ENCODE measurements at places on chromosomes 13 and 19.
A peak's percentile ranks its signal among the peaks of the same experiment; 100 is the strongest.

DNA sequence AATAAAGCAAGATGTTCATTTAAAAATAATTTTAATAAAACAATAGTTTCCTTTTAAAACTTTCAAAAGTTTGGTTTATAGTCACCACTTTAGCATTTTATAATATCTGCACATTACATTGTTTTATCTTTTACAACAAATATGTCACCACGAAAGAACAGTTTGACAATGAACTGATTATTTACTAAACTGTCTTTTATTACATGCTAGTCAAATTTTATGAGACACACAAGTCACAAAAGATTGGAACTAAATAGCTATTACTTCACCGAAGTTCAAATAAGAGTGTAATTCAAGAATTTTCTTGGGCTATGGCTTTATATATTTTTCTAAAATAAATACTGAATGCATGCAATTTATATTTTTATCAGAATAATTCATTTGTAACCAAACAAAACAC is 57.5 kb upstream of the EEF1AKMT1 start:
- DNase-seq: no peak

DNA sequence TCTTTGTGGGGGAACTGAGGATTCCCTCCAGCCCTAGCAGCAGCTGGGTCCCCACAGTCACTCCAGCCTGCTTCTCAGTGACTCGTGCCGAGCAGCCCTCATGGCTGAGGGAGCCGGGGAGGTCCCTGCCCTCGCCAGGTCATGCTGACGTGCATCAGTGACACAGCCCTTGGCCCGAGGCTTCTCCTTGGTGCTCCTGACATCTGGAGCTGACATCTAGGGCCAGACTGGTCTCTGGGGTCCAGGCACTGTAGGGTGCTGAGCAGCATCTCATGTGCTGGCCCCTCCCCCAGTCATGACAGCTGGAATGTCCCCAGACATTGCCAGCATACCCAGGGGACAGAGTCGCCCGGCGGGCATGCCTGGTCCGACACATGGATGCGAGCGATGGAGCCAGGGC is 14.4 kb downstream of the COMP start:
- DNase-seq: no peak

GRCh38 chr13:53189162-53189561 is 160.5 kb downstream of the OLFM4 start:
- no peak for DNase-seq

- no peak for DNase-seq
Observed at GRCh38 chr13:71610876-71611275, 256.1 kb downstream of the DACH1 start.

DNA sequence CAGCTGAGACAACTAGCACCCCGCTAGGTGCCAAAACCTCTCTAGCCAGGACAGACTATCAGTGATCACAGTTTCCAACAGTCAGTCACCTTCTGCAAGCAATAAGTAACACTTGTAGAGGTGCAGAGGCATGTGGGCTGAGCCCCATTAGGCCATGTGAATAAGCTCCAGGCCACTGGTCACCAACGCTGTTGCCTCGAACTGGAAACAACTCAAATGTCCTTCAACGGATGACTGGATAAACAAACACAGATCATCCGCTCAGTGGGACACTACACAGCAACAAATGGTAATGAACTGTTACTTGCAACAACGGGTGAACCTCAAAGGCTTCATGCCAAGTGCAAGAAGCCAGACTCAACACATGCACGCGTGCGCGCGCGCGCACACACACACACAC is 27.5 kb upstream of the TMEM160 start:
- no peak for DNase-seq

GRCh38 chr13:90675129-90675528 is 672.4 kb upstream of the MIR17HG start:
- DNase-seq: no peak

- DNase-seq: no peak
Observed at GRCh38 chr13:34070006-34070405, 252.1 kb downstream of the RFC3 start.

GRCh38 chr13:33817901-33818706 is at the start of gene RFC3:
Gene RFC3, plus strand, starts transcription at chr13:33818149. Its CDS starts 30 bp downstream, at chr13:33818179.
- peak; percentile 93 for DNase-seq

- DNase-seq: no peak
Observed at GRCh38 chr13:75400775-75401174, 81.2 kb downstream of the TBC1D4 start.

GRCh38 chr19:28210886-28211285 is 1002.1 kb downstream of the UQCRFS1 start:
- no peak for DNase-seq

- DNase-seq: no peak
Observed at GRCh38 chr19:5129691-5130090, 160.8 kb downstream of the KDM4B start.

- no peak for DNase-seq
Observed at GRCh38 chr13:27076421-27076820, 95.2 kb downstream of the USP12 start.

DNA sequence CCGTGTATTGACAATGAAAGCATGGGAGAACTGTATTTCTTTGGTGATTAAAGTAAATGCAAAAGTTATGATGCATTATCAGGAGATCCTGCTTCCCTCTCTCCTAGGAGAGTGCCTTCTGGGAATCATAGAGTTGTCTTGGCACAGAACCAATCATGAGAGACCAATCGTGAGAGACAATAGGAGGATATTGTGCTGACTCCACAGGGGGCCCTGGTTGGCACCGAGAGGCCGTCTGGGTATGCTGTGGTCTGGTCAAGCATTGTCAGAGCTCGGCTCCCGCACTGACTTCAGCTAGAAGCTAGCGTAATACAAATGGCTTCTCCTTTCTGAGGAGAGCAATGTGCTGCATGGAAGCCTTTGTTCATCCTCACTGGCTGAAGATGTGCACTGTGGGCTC is 131.5 kb upstream of the GJB6 start:
- DNase-seq: no peak

GRCh38 chr13:19759669-19760068 is 23.1 kb downstream of the PSPC1 start:
- DNase-seq: no peak

- DNase-seq: no peak
Observed at GRCh38 chr13:72889495-72889894, 107.6 kb downstream of the PIBF1 start.

DNA sequence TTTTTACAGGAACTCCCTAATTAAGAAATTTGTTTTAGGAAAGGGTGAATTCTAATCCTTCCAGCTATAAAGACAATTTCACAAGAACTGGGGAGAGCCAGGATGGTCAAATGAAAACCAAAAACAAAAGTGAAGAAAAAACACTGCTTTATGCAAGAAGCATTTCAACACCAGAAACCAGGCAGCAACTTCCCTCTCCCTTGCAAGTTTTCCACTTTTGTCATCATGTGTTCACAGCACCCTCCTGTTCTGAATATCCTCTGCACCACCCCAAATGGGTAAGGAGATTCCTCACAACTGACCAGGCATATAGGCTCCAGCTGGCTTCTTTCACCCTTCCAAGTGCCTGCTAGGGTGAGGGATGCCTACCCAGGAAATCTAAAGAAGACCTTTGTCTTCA is 328.1 kb downstream of the TBC1D4 start:
- no peak for DNase-seq

- DNase-seq: no peak
Observed at GRCh38 chr13:36717966-36718545, 44.2 kb downstream of the SERTM1 start.

- no peak for DNase-seq
Observed at GRCh38 chr19:29609636-29610035, 3.6 kb downstream of the POP4 start.

- DNase-seq: no peak
Observed at GRCh38 chr13:73902296-73902695, 231.9 kb downstream of the KLF12 start.

- no peak for DNase-seq
Observed at GRCh38 chr19:42023121-42023942, 29.3 kb upstream of the ATP1A3 start.

DNA sequence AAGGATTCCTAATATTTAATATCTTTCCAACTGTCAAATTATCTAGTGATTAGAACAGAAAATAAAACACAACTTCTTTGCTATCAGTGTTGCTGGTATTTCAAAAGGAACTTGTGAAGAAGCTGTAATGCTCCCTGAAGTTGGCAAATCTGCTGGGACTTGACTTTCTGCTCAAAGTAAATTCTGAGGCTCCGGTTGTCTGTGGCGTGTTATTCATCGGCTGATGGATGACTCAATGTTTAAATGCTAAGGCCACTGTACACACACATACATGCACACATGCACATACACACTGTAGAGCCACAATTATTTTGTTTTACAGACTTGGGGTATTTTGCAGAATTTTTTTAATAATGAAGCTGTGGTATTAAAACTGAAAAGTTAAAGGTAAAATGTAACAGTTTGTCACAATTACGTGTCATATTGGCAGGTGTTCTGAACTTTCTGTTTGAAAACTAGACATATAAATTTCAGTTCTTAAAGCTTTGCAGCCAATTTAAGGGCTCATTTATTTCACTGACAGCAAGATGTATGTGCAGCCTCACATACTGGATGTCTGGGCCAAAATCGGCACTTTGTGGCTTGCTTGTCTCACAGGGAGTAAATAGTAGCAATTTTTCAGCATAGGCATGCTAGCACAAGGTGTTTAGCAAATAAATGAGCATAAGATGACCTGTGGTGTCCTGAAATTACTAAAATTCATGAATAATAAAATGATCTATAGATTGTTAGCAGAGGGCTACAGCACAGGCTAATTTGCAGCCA is 1691.7 kb upstream of the PCDH20 start:
- no peak for DNase-seq

GRCh38 chr13:40458720-40458990 is 207.8 kb downstream of the FOXO1 start:
- no peak for DNase-seq

GRCh38 chr13:99892196-99892613 is 79.4 kb downstream of the ZIC5 start:
- no peak for DNase-seq

- peak; percentile 63 for DNase-seq
Observed at GRCh38 chr19:19627621-19628500, at the start of gene LPAR2. Gene LPAR2, minus strand, starts transcription at chr19:19628220. Its CDS starts 945 bp downstream, at chr19:19627275.

DNA sequence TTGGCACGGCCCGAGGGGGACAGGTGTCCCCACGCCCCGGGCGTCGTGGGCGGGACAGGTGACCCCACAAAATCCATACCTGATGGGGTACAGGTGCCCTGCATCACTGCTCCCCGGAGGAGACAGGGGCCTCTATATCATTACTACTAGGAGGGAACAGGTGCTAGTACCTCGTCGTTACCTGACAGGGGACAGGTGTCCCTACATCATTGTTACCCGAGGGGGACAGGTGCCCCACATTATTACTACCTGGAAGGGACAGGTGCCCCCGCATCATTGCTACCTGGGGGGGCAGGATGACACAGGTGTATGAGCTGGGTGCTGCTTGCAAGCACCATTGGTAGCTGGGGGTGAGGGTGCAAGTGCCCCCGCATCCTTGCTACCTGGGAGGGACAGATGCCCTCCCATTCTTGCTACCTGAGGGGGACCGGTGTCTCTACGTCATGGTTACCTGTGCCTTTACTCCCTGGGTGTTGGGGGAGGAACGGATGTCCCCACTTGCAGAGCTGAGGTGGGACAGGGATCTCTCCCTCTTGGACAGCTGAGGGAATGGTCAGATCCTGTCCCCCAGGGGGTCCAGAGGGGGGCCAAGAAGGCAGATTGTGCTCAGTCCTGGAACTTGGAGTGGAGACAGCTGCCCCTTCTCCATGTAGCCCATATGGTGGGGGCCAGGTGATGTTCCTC is 620 bp downstream of the CRTC1 start:
- no peak for DNase-seq

- DNase-seq: no peak
Observed at GRCh38 chr13:24875566-24875965, 111.6 kb downstream of the RNF17 start.

DNA sequence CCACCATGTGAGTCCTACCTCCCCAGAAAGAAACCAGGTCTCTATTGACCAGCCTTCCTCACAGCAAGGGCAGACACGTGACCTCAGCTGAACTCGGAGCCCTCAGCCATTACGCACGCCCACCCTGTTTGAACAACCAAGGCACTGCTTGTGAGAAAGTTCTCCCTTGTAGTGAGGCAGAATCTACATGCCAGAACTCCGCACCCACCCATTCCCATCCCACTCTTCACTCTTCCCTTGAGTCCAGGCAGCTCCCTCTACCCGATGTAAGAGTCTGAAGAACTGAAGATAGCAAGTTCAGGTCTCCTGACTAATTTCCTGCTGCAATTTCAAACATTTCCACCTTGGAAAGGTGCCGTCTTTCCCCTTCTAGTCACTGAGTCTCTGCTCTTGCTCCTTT is 6.4 kb downstream of the NOVA2 start:
- no peak for DNase-seq

DNA sequence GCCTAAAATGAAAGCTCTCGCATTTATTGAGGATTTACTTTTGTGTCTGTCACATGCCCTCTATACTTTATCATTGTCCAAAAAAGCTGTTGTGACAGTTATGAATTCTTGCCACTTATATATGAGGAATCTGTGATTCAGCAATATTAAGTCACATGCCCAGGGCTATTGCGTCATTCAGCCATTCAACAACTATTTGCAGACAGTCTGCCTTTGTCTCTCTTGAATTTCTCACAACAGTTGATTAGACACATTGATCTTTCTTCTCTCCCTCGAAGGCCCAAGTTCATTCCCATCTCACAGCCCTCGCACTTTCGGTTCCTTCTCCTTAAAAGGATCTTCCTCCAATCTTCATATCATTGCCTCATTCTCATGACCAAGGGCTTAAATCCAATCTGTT is 342.6 kb downstream of the MZT1 start:
- DNase-seq: no peak

DNA sequence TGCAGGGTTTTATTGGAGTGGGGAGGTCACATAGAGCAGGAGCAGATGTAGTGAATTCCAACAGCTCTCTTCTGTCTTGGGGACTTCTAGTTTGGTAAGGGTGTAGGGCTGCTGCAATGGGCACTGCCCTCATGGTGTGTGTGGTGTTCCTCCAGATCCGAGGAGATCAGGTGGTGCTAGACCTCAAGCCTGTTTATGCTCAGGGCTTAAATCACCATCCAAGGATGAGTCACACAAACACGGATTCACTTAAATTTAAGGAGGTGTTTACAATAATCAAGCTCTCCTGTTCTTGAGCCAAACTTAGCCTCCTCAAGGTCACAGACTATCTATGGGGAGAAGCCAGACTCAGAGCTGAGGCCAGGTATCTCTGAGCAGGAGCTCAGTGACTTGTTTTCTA is 23.0 kb downstream of the HS6ST3 start:
- DNase-seq: no peak

- DNase-seq: no peak
Observed at GRCh38 chr13:30618930-30619279, 1.2 kb downstream of the USPL1 start.

- DNase-seq: no peak
Observed at GRCh38 chr19:2478278-2478755, 2.4 kb downstream of the GADD45B start.

DNA sequence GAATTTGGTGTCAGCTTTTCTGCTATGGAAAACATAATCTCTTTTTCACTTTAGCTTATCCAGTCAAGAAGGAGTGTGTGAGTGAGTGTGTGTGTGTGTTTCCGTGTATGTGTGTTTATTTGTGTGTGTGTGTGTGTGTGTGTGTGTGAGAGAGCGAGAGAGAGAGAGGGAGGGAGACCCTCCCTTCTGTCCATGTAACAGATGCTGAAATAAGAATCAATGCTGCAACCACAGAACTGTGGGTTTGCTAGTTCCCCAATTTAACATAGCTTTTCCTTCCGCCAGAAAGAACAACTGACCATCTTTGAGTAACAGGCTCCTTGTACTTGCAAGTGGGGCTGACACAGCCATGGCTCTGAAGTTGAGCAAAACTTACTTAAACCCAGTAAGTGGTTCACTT is 5.2 kb downstream of the LCP1 start:
- DNase-seq: no peak

Measured in stimulated activated CD4-positive, alpha-beta T cell treated with anti-CD3 and anti-CD28 coated beads, TNF-alpha, amount 100 ng/mL, for 24 hours (primary cell).